ENCODE measurements at places on chromosomes 3 and 15. TPM values are rescaled to one million over a fixed set of nuclear protein-coding genes. Genes with fewer than 3 reads are reported as not detected.
A peak's percentile ranks its signal among the peaks of the same experiment; 100 is the strongest.

GRCh38 chr3:72185549-72186399, 400.8 kb upstream of the PROK2 start:
- DNase-seq, result no peak

DNA sequence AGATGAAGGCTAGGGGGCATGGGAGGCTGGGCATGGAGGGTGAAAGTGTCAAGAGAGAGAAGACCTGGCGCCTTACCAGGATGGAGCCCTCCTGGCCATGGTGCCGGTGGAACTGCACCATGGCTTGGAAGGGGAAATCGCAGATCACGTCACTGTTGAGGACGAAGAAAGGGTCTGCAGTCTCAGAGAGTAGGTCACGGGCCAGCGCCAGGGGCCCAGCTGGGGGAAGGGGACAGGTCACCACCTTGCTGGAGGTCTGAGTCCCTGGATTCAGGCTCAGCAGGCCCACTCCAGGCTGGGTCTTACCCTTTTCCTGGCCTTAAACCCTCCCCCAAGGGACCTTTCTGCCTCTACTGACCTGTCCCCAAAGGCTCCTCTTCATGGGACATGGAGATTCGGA, 855 bp downstream of the GMPPB start:
- no peak for DNase-seq

DNA sequence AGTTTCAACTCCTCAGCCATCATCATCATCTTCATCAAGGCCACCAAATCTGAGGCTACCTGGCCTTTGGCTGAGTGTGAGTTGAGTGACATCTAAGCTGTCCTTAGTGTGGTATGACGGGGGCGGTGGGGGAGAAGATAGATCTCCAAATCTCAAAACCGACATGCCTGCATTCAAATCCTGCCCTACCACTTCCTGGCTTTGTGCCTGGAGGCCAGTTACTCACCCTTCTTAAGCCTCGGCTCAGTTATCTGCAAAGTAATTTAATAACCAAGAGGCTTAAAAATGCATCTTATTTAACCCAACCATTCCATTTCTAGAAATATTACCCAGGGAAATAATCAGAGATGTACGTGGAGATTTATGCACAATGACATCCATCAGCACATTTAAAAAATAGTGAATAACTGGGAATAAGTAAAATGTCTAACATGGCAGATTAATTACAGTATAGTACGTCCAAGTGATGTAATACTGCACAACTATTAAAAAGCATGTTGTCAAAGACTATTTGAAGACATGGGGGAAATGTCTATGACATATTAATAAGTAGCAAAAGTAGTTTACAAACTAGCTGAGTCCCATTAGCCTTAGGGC, 167.4 kb downstream of the NTRK3 start:
- peak; percentile 48 for DNase-seq

The USP19 gene
- 37.0 TPM for polyA plus RNA-seq

The SLC51A gene
- polyA plus RNA-seq, result 7.1 TPM

The NOX5 gene
- 0.11 TPM for polyA plus RNA-seq

The HHLA2 gene
- polyA plus RNA-seq, result not detected

The CHDH gene
- polyA plus RNA-seq, result 0.97 TPM

- DNase-seq, result peak; percentile 86
Measured at GRCh38 chr15:59349680-59350420, 22.8 kb downstream of the MYO1E start.

DNA sequence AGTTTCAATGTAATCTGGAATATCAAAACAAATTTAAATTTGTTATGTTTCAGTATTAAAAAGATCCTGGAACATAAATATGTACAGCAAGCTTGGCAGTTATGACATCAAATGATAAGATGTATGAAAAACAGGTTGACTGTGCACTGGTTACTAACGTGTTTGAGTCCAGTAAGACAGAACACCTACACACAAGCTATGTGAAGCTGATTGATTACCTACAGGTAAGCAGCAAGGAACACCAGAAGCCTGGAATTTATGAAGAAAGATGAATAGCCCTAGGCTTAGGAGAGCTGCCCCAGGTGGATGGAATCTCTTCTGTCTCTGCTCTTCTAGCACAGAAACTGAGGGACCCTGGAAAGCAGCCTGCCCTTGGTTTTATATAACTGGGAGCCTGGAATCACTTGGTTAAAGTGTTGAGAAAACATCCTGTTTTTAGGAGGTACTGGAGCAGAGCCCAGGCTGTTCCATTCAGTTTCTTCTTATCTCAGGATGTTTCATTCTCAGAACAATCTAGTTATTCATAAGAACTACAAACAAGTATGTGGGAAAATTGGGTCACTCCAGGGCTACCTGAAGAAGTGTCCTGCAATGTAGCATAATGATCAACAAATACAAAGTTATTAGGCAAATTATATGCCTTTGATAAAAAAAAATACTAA, 36.3 kb downstream of the SLITRK3 start:
- no peak for DNase-seq

The PATL2 gene
- 1.3 TPM for polyA plus RNA-seq

The AADAC gene
- polyA plus RNA-seq, result 2.2 TPM

- no peak for DNase-seq
Measured at GRCh38 chr3:51002495-51002894, 327.8 kb downstream of the DOCK3 start.

DNA sequence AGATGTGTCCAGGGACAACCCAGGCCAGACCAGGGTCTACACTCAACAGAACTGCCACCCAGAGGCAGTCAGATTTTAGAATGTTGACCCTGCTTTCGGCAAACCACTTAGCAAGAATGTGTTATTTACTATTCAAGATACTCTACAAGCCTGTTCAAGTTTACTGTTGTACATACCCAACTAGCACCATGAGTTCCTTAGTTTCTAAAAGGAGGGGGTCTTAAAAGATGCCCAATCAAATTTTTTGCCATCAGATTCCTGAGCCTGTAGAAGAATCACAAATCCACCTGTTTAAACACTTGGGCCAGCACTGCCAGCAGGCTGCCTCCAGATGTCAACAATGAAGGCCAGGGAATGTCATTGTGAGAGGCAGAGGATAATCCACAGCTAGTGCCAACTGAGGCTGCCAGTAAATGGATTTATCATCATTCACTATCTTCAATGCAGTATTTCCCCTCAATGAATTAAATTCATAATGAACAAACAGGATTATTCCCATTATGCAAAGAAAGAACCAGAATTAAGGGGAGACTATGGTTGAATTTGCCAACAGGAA, 43.5 kb upstream of the SNRPA1 start:
- no peak for DNase-seq

- DNase-seq, result no peak
Measured at GRCh38 chr15:51908316-51908715, 63.3 kb downstream of the LEO1 start.

The MRAS gene
- polyA plus RNA-seq, result 39.4 TPM

DNA sequence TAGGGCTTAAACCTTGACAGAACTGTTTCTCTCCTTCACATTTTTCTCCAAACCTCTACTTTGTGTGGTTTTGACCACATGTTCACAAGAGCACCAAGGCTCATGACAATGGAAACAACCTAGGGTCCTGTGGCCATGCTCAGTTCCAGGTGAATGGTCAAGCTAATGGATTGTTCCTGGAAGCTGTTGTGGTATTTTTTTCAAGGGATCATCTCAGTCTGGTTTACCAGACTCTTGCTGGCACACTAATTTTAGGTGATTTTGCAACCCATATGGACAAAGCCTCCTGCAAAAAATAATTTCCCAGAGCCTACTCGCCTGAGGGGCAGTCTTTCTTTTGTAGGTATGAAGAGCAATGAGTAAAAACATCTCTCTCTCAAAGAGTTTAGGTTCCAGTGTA, 67.2 kb downstream of the LSAMP start:
- DNase-seq, result no peak

The GABRG3 gene
- polyA plus RNA-seq, result 0.48 TPM

DNA sequence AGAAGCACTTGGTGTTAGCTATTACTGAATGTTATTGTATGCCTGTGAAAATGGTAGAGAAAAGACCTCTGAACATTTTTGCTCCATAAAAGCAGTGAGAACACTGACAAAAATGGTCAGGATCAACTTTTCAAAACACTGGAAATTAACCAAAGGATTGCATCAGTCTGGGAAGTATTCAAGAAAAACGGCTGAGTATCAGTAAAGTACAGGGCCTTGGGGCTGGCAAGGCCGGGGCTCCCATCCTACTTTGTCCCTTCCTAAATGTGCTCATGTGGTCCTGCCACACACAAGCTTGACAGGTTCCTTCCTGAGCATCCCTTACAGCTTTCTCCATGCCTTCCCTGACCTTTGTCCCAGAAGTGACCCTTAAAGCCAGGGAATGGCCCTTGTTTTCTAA, 84.0 kb downstream of the CFAP20DC start:
- DNase-seq, result peak; percentile 56

DNA sequence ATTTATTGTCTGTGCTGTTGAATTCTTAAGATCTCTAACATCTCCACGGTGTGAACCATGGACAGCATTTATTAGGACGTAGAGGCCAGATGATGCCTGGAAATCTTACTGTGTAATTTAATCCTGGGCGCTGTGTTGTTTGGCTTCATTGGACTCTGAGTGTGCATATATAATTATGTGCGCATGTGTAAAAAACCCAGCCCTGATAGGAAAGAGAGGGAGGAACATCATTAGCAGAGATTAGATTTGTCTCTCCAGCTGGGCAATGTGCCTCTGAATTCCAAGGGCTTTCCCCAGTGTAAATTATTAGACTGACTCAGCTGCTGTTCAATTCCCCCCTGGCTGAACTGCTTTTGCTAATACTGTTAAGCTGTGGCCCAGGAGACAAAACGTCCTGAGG, 39.6 kb downstream of the MAP3K13 start:
- DNase-seq, result peak; percentile 22

- DNase-seq, result no peak
Measured at GRCh38 chr3:23748398-23749110, 57.2 kb upstream of the UBE2E1 start.

The MBNL1 gene
- 66.2 TPM for polyA plus RNA-seq

GRCh38 chr15:90001683-90002427, 731 bp downstream of the ZNF710 start:
- DNase-seq, result peak; percentile 79

DNA sequence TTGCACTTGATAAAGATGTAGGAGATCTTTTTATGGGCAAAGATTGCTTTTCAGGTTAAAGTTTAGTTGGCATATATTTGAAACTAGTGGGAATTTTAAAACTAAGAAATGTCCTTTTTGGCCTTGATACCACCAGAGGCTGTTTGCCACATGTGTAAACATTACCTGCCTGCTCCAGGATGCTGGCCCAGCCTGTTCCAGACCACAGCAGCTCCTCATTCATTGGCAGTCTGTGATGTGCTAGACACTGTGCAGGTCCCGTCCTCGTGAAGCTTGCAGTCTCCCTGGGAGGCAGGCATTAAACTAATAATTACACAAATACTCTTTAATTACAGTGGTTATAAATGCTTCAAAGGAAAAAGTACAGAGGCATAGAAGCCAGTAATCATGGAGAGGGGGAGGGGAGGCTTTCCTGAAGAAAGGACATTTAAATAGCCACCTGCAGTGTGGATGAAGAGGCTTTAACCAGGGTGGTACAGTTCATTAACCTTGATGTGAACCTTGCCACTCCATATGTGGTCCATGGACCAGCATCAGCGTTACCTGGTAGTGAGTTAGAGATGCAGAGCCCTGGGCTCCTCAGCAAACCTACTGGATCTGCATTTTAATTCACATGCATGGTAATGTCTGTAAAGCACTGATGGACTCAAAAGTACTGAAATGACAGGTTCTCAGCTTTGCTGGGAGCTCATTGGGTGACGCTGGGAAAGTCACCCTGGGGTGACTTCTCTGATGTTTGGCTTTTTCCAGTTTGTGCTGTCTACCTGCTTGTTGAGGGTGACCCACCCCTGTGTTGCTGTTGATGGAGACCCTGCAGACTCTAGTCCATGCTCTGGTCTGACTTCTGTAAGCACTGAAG, 5.3 kb downstream of the ZNF710 start:
- DNase-seq, result no peak

The KBTBD12 gene
- polyA plus RNA-seq, result 17.5 TPM

DNA sequence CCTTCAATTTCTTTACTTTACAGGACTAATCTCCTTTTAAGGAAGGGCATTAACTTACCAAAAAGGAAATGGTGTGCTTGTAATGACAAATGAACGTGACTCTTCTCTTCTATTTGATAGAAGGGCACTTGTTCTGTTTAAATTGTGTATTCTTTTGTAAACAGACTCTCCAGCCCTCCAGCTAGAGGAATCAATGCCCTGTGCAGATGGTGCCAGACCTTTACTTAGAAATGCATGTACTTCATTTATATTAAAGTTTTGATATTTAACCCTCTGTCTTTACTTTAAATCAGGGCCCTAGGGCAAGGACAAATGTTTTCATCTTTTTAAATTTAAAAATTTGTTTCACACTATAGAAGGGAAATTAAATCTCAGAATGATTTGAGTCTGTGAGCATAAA, 355.1 kb downstream of the GBE1 start:
- DNase-seq, result no peak

GRCh38 chr3:42514876-42515275, 12.4 kb downstream of the VIPR1 start:
- DNase-seq, result no peak

The CHMP2B gene
- polyA plus RNA-seq, result 30.4 TPM

DNA sequence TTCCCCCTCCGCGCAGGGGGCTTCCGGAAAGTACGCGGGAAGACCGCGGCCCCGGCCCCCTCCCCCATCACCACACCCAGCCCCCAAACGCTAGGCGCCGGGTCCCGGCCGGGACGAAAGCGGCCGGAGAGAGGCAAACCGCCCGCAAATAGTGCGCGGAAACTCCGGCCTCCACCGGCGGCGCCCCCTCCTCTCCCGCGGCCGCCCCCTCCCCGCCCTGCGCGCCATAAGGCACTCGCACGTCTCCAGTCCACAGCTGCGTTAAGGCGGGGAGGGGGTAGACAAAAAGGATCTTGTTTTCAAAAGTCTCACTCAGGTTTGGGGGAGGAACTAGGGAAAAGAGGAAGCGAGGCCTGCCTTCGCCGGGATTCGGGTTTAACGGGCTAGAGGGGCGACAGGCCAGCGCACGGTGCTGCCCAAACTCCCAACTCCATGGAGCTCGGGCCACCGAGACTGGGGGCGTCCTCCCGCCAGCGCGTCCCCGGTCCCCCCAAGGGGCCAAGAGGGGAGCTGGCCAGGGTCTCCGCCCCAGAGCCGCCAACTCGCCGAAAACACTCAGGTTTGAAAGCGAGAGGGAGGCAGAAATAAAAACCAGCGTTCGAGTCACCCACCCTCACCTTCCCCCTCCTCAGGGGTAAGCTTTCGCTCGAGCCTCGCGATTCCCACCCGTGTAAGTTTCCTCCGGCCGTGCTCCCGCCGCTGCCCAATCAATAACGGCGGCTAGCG, 1.8 kb downstream of the ANP32A start:
- DNase-seq, result peak; percentile 92

The SLC22A13 gene
- 0.11 TPM for polyA plus RNA-seq

- DNase-seq, result no peak
Measured at GRCh38 chr3:98726084-98726483, 37.1 kb upstream of the ST3GAL6 start.

Measured in muscle of back (tissue), 13 donors.